ENCODE measurements at places on chromosomes 1 and 21.

GRCh38 chr1:163290025-163290640, 31.6 kb upstream of the NUF2 start:
- no peak for DNase-seq

GRCh38 chr1:229643996-229644745, 18.1 kb downstream of the URB2 start:
- DNase-seq, result no peak

GRCh38 chr1:59199719-59200376, 97.0 kb upstream of the FGGY start:
- no peak for DNase-seq

- DNase-seq, result no peak
Measured at GRCh38 chr1:19489996-19490395, 4.7 kb upstream of the CAPZB start.

DNA sequence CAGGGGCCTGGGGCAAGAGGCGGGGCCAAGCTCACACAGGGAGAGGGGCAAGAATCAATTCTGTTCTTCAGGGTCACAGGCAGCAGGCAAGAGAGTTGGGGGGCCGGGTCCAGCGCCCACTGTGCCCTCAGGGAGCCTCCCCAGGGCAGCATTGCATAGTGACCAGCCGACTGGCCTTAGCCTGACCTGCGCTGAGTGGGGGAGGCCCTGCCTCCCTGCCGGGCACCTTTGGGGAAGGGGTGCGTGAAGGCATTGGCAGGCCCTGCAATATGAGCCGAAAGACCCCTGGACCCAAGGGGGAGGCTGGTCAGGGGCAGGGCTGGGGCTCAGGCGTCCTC, 12.2 kb downstream of the SCNN1D start:
- DNase-seq, result no peak

- no peak for DNase-seq
Measured at GRCh38 chr21:28767523-28767922, 225.2 kb downstream of the LTN1 start.

DNA sequence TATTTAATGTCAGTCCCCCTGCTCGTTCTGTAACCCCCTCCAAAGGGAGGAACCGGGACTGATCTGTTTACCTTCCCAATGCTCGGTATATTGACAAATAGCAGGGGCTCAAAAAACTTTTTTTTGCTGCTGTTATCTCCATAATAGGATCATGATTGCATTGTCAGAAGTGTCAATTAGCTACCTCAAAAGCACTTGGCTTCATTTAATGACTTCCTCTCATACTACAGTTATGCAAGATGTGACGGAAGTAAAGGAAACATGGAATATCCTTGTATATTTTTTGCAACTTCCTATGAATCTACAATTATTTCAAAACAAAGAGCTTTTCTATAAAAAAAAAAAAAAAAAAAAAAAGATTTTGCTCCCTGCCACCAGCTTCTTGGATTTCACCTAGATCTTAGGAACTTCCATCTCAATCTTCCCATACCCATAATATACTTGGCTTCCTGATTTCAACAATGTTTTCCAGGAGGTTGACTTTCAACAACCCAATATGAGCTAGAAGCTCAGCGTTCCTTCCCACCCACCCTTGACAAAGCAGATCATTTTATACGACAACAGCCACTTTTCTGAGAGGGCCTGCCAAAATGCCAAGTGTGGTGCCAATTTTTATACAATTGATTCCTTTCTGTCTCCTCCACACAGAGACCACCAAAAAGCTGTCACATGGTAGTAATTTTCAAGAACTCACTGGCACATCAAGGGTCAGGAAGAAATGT, 71.7 kb downstream of the SETD4 start:
- DNase-seq, result no peak

DNA sequence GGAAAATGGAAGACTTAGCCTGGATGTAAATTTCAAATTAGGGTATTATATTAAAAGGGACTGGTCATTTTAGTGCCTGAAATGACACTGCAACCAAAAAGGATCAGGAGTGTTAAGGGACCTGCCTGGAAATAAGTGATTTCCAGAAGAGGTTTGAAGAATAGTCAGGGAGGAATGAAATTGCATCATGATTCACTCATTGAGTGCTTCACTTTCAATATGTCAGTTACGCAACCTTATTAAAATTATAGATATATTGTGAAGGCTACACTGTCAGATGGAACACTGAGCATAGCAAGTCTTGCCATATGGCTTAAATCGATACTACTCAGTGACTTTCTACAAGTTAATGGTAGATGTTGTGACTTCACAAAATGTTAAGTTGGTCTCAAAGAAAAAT, 275.2 kb upstream of the DPYD start:
- no peak for DNase-seq

GRCh38 chr21:23401278-23401677, 2206.0 kb downstream of the MRPL39 start:
- no peak for DNase-seq

- DNase-seq, result no peak
Measured at GRCh38 chr1:87829360-87829759, 500.7 kb downstream of the LMO4 start.

- no peak for DNase-seq
Measured at GRCh38 chr21:27694667-27695066, 727.8 kb upstream of the ADAMTS5 start.

GRCh38 chr1:38029081-38029681, 16.6 kb downstream of the UTP11 start:
- no peak for DNase-seq

GRCh38 chr21:34936883-34937563, 112.1 kb downstream of the RUNX1 start:
- DNase-seq, result no peak

DNA sequence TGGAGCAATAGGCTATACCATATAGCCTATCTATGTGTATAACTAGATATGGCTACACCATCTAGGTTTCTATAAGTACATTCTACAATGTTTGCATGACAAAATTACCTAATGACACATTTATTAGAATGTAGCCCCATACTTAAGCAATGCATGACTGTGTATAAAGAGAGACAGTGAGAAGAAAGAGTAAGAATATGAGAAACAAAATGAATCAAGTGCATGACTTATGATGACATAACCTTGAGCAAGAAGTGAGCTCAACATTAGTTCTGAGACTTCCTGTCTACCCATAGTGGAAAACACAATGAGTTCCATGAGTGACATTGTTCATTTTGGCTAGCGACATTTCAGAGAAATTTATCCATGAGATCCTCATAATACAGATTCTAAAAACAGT, 10.1 kb downstream of the SLC44A5 start:
- DNase-seq, result no peak

- DNase-seq, result no peak
Measured at GRCh38 chr1:206467915-206468314, 2.4 kb upstream of the IKBKE start.

DNA sequence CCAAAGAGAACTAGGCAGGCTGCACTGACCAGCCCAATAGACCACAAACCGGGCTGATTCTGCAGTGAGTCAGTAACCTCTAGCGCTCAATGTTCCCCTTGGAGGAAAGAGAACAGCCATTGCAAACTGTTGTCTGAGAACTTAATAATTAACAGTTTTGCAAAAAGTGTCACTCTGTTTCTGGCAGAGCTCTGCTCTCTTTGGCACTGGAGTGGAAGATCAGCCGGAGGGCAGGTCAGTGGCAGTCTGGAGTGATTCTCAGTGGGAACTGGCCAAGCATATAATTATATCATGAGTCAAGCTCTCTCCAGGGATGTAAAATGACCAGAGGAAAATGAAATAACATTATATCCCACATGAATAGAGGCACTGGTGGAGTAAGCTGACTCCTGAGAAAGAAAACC, 238.3 kb downstream of the HLX start:
- no peak for DNase-seq

DNA sequence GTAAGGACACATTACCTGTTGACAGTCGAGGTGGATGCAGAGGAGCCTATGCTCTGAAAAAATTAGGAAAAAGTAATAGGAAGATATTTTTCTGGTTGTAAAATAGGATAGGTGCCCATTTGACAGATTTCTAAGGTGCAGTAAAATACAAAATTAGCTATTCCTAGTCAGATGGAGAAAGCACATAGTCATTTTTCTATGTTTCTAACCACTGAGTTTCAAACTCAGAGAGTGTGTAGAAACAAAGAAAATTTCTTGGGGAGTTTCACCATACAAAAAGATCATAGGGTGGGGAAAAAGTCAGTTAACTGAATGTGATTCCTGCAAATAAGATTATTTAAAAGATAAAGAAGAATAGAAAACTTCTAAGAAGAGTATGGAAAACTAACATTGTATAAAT, 666.9 kb downstream of the KCNT2 start:
- no peak for DNase-seq

GRCh38 chr1:185080422-185080821, 35.1 kb downstream of the RNF2 start:
- no peak for DNase-seq

DNA sequence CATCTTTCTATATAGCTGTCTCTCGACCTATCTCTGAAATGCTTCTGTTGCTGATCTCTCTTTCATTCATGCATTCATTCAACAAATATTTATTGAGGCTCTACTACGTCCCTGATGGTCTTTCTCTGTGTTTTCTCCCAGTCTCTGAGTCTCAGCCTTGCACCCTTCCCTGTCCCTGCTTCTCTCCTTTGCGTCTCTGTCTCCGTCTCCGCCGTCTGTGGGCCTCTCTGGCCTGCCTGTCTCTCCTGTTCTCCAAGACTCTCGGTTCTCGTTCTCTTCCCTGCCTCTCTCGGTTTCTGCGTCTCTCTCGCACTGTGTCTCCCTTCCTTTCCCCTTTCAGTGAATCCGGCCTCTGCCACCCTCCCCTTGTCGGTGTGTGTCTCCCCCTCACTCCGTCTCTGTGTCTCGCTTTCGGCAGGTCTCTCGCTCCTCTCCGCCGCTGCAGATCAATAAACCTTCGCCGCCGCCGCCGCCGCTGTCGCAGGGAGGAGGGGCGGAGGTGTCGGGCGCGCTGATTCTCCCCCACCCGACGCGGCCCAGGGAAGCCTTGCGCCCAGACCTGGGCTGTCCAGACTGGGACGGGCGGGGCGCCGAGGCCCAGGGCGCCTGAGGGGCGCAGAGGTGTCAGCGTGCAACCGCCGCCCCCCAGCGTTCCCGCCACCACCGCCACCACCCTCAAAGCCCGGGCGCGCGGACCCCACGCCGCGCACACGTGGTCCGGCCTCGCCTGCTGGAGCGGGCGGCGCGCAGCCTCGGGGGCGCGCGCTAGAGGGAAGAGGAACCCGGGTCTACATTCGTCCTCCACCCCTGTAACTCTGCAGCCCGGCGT, 3.0 kb downstream of the EFNA3 start:
- no peak for DNase-seq

- DNase-seq, result no peak
Measured at GRCh38 chr1:161039154-161039545, 386 bp upstream of the TSTD1 start.

- DNase-seq, result no peak
Measured at GRCh38 chr1:201385299-201385891, 7.9 kb upstream of the TNNT2 start.

DNA sequence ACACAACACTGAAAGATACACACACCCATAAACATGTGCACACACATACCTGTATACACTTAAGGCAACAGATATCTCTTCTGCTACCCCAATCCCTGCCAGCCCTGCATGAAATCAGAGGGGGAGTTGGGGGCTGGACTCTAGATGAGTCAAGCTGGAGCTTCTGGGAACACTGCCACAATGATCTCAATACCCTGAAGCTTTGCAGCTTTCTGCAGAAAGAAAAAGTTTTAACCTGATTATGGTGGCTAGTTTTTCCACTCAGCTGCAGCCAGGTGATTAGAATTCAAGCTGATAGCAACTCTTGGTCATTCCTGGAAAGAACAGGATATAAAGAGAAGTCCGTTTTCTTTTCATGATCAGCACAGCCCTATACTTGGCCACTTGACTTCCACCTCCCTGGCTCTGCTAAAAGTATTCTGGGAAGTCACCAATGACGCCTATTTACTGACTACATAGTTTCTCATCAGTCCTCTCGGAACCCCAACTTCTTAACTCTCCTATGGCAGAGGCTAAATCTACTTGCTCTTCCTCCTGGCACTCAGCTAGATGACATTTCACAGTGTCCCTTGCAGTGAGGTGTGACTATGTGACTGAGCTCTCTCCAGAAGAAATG, 20.7 kb upstream of the DNASE2B start:
- DNase-seq, result no peak

DNA sequence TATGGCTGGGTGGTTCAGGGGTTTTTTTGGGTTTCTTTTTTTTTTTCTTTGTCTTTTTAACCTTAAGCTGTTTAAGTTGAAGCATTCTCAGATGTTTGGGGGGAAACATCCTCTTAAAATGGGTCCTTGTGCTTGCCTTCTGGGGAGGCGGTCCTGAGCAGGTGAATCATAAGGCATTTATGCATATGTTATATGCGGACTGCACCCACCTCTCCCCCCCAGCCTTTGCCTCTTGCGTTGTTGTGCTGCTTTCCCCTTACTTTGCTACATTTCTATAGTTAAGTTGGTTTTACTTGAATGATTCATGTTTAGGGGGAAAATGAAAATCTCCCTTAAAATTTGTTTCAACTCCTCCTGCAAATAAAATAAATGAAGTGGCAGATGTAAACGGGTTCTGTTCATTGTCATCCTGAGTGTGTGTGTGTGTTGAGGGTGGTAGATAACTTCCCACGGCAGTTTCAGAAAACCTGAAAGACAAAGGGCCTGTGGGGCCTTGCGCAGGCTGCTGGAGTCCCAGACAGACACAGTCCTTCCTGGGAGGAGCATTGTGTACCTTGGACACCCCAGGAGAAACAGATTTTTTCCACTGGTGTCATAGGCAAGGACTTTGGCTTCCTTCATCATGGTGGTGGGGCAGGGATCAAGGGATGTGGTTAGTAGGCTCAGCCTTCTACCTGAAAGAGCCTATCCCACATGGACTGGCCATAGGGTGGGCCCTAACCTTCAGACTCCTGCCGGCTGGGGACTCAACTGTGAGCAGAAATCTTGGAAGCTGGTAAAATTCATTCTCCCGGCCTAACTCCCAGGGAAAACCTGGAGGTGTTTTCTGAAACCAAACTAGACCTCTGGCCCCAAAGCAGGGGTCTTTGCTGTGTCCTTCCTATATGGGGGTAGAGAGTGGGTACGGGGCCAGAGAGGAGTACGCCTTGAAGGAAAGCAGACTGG, 926 bp upstream of the SH3D21 start:
- no peak for DNase-seq

- no peak for DNase-seq
Measured at GRCh38 chr1:224609333-224609732, 6.8 kb upstream of the CNIH3 start.

DNA sequence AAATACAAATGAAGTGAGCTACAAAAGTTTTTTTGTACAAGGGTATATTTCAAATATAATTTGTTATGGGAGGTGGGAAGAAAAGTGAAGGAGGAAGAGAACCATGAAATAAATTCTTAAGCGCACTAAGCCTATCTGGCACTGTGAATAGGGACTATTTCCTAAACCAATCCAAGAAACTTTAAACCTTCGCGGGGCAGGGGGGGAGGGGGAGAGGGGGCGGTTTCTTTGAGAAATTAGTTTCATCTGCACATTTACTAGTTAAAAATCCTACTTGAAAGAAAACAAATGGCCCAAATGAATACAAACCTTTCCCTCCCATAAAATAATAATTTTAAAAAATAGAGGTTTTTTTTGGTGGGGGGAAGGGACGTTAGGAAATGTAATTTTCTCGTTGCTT, 364 bp downstream of the GOLPH3L start:
- DNase-seq, result no peak

- no peak for DNase-seq
Measured at GRCh38 chr1:180773210-180773865, 139.4 kb upstream of the KIAA1614 start.
